Left forelimb (tissue), 1 donor: ENCODE measurements at places on chromosomes 5 and 9.

- no peak for DNase-seq
Measured at GRCh38 chr5:173968154-173968797, 20.7 kb upstream of the C5orf47 start.

- no peak for DNase-seq
Measured at GRCh38 chr5:137629646-137630045, 106.2 kb downstream of the KLHL3 start.

DNA sequence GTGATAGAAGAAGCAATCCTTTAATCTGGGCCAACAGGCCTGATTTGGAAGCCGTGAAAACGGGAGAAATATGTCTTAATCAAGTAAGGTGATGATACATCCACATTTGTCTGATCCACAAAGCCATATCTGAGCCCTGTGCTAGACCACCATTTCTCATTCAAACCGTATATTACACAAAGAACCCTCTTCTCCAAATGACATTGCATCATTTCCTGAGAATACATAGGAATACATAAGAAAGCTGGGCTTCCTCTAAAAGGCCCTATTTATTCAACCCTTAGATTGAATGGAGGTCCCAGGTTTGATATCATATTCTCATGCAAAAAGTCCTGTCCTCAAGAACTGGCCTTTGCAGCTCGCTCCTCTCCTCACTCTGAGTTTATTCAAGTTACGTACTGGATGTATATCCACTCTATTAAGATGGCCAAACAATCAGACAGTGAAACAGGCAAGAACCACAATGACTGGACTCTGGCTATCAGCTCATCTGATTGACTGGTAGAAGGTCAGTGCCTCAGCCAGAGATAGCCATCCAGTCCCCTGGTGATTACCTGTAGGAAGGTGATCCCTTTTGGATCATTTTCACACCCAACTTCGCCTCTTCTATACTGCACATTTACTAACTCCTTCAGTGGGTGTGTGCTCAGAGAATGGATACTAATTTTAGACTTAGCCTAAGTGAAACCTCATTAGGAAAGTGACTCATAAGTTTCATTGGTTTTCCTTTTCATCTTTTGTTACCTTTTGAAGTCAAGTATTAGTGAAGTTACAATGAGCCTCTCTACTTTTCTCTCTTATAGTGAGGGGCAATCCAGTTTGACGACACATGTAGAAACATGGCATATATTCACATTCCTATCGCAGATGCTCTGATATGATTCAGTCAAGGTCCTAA, 167.6 kb upstream of the WWC1 start:
- no peak for DNase-seq

DNA sequence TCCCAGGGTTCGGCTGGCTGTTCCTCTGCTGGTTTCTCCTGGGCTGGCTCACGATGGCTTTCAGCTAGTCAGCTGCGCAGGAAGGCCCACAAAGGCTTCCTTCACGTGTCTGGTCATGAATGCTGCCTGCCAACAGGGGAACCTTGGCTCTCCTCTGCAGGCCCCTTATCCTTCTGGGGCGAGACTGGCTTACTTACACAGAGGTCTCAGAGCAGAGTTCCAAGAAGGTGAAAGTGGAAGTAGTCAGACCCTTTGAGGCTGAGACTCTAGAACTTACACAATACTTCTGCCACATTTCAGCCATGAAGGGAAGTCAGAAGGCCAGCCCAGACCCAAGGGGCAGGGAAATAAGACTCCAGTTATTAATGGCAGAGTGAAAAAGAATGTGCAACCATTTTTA, 99.5 kb downstream of the LHFPL2 start:
- DNase-seq = no peak

- DNase-seq = no peak
Measured at GRCh38 chr5:174329738-174330137, 284.2 kb downstream of the NSG2 start.

DNA sequence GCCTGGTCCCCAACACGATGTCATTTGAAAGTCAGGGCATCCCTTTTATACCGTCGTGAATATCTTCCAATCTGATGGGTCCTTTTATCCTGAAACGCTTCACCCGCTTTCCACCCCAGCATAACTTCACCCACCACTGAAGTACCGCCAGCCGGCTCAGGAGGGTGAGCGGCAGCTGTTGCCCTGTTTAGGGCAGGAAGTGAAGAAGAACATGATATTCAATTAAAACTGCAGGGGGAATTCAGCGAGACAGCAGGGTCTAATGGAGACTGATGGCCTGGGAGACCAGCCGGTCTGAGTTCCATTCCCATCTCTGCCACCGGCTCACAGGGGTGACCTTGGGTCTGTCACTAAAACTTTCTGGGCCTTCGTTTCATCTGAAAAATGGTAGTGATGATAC, 68.2 kb upstream of the EGFLAM start:
- DNase-seq = no peak

DNA sequence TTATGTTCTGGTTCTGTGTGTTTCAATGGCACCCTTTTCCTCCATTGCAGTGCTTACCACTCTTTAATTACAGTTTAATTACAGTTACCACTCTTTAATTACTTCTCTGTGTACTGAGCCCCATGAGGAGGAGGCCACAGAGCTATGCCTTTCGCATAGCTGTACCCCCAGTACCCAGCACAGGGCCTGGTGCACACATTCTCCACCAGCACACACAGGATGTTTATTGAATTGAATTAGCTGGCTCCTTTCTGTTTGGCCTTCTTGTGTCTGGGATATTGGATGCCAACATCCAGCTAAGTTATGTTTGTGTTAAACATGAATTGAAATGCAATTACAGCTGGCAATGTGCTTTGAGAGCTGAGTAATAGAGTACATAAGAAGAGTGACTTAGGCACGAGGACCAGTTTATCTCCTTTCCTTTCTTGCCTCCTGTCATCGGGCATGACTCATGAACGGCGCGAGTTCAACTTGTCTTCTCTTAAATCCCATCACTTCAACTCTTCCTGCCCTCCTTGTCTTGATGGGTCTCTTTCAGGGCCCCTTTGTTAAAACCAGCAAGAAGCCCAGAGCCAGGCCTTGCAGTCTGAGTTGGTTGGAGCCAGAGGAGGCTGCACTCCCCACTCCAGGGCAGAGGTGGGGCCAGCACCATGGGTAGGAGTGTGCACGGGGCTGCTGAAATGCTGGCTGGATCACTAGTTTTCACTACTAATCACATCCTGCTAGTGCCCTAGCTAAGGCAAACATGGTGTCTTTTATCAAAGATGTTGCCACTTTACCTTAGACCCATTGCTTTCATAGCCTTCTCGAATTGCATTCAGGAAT, 37.4 kb downstream of the MVB12B start:
- no peak for DNase-seq

DNA sequence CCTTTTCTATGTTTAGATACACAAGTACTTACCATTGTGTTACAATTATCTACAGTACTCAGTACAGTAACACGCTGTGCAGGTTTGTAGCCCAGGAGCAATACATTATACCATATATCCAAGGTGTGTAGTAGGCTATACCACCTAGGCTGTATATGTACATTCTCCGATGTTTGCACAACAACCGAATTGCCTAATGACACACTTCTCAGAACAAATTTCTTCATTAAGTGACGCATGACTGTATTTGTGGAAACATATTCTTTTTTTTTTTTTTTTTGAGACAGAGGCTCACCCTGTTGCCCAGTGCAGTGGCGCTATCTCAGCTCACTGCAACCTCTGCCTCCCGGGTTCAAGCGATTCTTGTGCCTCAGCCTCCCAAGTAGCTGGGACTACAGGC, 4.0 kb upstream of the RAD23B start:
- DNase-seq = no peak

GRCh38 chr9:5793812-5794211, 39.1 kb downstream of the ERMP1 start:
- no peak for DNase-seq

- DNase-seq = no peak
Measured at GRCh38 chr9:135785013-135785575, 83.1 kb downstream of the KCNT1 start.

DNA sequence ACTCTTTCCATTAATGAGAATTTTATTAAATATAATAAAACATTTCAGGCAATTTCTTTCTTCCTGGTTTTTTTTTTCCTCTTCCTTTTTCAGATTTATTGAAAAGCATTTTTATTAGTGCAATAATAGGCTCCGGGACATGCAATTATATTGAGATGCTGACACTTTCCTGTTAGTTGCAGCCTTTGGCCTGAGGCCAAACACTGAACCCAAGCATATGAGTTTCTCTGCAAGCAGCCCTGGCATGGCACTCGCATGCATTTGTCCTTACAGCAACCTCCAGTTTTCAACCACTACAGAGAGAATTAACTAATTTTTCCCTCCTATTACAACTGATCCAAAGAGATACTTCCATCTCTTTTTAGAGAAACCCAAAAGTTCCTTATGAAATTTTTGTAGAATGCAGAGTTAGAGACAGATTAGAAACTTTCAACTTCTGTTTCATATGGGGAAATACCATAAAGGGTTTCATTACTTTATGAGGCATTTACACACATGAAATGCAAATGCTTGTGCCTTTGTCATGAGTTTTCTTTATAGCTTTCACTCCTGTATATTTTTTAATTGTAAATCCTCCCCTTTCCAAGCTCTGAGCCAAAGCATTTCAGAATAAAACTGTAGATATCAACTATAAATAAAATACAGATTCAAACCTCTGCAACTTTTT, 183.0 kb downstream of the CETN3 start:
- DNase-seq = no peak

- DNase-seq = no peak
Measured at GRCh38 chr9:101369286-101369685, 15.5 kb downstream of the BAAT start.
